ENCODE measurements at places on chromosomes 11 and 22. TPM values are rescaled to one million over a fixed set of nuclear protein-coding genes. Genes with fewer than 3 reads are reported as not detected.

GRCh38 chr11:61958590-61958989, 8.4 kb downstream of the BEST1 start:
- DNase-seq, result no peak

GRCh38 chr11:748007-748359, 719 bp downstream of the TALDO1 start:
- DNase-seq, result no peak

GRCh38 chr11:97567801-97568200, 1178.0 kb downstream of the JRKL start:
- no peak for DNase-seq

- DNase-seq, result no peak
Measured at GRCh38 chr11:27218421-27219038, 144.5 kb downstream of the CCDC34 start.

DNA sequence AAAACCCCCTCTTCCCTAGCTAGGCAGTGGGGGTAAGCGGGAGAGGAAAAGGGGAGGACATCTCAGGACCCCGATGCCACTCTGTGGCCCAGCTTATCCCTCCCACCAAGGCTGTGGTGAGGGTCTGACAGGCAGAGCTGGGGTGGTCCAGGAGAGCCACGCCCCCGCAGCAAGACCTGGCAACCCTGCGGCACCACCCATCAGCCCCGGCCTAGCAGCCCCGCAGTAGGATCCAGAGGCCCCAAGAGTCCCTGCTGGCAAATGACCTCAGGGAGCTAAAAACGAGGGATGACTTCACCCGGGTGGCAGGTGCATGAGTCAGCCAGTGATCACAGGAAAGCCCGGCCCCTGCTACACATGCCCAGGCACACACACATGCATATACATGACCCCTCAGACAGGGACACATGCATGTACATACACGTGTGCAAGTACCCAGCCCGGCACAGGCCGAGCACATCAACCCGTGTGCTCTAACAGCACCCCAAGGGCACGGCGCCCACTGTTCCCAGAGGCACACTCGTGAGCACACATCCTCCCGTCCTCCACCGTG, 32.3 kb downstream of the ARVCF start:
- peak; percentile 26 for DNase-seq

OR52H1 gene
- total RNA-seq, result 0.47 TPM

Measured in occipital lobe (tissue), 3 donors.